ENCODE measurements at places on chromosomes 1 and 21. TPM values are rescaled to one million over a fixed set of nuclear protein-coding genes. Genes with fewer than 3 reads are reported as not detected.

The KIF14 gene
- total RNA-seq: 8.8 TPM

The KIF21B gene
- 0.59 TPM for total RNA-seq

The TNFRSF8 gene
- not detected for total RNA-seq

The CD53 gene
- not detected for total RNA-seq

The CCDC30 gene
- 0.89 TPM for total RNA-seq

The ERVH48-1 gene
- total RNA-seq: not detected

The CELA2A gene
- not detected for total RNA-seq

The FMN2 gene
- total RNA-seq: 5.9 TPM

The RUNX3 gene
- not detected for total RNA-seq

The HAO2 gene
- total RNA-seq: not detected

The SLC9C2 gene
- 0.46 TPM for total RNA-seq

The XCL1 gene
- not detected for total RNA-seq

The GJA9 gene
- not detected for total RNA-seq

The OR2T2 gene
- not detected for total RNA-seq

The TIE1 gene
- total RNA-seq: 9.2 TPM

The RAP1GAP gene
- 0.89 TPM for total RNA-seq

The ADAMTS1 gene
- total RNA-seq: 42.4 TPM

The NOL9 gene
- total RNA-seq: 20.8 TPM

The DNTTIP2 gene
- total RNA-seq: 38.7 TPM

The SPRR2E gene
- not detected for total RNA-seq

The SRSF10 gene
- 73.3 TPM for total RNA-seq

The P3H1 gene
- 348 TPM for total RNA-seq

The AKIRIN1 gene
- total RNA-seq: 56.4 TPM

The PAPPA2 gene
- total RNA-seq: 15.4 TPM

The PRELP gene
- total RNA-seq: 0.32 TPM

The TMPRSS3 gene
- not detected for total RNA-seq

The CA6 gene
- not detected for total RNA-seq
